ENCODE measurements at places on chromosomes 4 and X.

DNA sequence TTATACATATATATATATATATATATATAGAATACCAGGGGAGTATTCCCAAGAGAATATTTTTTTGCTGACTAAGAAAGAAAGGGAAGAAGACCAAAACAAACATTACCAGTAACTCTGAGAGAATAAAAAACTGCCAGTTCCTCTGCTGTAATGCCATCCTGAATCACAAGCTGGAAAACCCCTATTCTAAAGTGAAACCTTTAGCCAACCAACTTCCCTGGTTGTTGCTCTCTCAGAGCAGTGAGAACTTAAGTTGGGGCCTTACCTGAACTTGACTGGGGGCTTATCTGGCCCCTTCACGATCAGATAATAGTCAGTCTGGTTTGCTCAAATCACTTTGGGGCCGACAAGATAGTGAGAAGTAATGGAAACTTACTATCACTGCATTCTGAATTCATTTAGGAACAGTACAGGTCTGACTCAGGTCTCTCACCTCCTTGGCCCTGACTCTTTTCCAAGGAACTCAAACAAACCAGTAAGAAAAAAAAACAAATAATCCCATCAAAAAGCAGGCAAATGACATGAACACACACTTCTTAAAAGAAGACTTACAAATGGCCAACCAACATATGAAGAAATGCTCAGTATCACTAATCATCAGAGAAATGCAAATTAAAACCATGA is 62.5 kb downstream of the CD40LG start:
- no peak for DNase-seq

DNA sequence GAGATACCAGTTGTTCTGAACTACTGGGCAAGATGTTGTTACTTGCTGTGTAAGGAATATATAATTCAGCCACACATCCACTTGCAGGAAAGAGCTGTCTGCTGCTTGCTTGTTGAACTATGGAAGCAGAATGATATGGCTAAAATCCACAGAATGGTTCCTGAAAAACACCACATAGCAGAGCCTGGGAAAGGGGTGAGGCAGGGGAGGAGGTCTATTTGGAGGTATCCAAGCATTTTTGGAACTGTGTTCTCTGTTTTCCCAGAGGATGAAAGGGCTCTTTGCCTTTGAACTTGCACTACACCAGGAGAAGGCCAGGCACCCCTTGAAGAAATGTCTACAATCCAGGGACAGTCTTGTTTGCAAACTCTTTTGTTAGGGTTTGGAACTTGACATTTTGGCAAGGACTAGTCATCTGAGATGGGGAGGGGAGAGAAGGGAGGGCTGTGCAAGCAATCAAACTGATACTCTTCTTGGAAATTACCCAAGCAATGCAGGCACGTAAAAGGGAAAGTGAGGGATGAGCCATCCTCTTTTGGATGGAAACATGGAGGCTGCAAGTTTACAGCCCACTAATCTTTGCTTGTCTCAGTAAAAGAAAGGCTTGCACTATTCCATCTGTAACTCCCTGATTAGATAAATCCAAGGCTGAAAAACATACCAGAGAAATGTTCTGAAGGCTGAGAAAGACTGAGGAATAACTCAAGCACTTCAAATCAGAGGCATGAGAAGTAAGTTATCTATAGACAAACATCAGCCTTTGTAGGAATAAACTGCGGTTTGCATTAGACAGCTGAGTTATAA is 141.0 kb downstream of the TSPAN5 start:
- no peak for DNase-seq

DNA sequence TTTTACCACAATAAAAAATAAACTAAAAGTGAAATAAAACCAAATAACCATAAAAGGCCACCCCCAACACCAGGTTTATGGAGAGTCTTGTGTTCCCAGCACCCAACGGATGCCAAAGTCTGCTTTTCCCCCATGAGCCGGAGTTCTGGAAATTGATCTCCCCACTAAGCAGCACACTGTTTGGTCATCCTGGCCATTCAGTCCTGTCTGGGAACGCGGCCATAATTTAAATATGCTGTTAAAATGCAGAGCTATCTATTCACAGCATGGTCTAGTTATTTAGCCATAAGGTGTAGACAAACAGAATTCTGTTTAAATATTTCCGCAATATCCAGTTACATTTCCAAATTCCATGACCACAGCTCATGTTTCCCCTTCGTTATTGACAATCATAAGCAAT is 129.6 kb upstream of the TBL1X start:
- DNase-seq = no peak

GRCh38 chr4:121233982-121234381 is 69.9 kb upstream of the TNIP3 start:
- no peak for DNase-seq

DNA sequence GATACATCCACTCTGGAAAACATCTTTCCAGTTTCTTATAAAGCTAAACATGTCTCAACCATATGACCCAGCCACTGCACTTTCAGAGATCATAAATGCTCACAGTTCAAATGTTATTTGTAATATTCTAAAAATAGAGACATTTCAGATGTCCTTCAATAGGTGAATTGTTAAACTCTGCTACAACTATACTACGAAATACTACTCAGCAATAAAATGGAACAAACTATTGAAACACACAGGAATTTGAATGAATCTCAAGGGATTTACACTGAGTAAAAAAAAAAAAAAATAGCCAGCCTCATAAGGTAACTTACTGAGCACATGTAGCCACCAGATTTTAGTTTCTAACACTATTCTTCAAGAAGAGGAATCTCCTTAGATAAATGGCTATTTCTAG is 253.9 kb downstream of the PCDH18 start:
- DNase-seq = no peak

GRCh38 chrX:46587158-46587557 is 13.6 kb downstream of the CHST7 start:
- DNase-seq = no peak

DNA sequence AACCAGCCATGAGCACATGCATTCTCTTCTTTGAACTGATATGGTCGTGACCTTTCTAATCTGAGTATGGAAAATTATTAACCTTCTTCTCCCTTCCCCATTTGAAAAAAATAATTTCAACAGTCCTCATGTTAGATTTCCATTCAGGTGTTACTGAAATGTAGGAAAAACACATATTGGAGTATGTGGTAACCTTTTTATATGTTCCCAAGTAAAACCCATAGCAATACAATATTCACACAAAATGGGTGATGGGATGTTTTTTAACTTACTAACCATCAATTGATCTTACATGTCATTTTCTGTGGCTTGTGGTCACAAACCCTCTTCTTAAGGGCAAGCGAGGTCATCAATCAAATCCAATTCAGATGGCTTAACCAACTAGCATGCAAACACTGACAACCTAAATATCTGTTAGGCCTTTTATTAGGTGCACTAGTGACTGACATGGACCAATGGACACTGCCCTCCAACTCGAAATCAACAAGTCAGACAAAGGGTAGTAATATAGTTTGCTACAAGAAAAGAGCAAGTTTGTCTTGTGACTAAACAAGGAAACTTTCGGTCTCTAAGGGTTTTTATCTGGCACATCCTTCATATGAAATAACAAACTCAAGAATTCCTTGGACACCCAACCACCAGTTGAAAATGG is 74.3 kb downstream of the CAMK2D start:
- DNase-seq = no peak
